ENCODE measurements at places on chromosomes 12 and 14.

GRCh38 chr12:23525450-23526072 lies 423.9 kb downstream of the SOX5 start:
- no peak for DNase-seq

DNA sequence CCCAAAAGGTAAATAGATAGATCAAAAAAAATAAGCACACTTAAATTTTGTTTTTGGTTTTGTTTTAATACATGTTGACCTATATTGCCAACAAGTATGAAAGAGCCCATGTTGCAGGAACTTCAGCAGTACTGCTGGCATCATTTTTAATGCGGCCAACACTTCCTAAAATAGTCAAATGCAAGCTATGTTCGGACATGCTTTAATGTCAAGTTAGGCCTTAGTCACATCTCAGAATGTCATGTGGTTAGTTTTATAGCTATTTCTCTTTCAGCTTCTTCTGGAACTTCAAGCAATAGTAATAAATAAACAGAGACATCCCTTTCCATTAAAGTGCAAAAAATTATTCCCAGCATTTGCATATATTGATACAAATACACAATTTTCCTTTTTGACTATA lies 153.4 kb downstream of the PIK3C2G start:
- DNase-seq = no peak

- DNase-seq = no peak
Measured at GRCh38 chr12:120292411-120292660, 633 bp upstream of the RNU4-2 start.

- no peak for DNase-seq
Measured at GRCh38 chr12:23083267-23083666, 458.3 kb downstream of the ETNK1 start.

DNA sequence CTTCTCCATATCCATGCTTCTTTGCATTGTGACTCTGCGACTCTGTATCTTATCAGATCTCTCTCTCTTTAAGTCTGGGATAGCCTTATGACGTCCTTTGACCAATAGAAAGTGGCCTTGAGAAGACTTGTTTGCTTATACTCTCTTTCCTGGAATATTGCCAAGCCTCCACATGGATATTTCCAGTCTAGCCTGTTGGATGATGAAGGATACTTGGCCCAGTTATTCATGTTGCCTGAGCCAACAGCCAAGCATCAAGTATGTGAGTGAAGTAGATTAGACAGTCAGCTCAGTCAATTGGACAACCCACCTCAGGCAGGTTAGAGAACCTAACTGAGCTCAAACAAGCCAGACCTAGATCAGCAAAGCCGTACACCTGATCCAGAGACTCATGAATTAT lies 864.2 kb upstream of the MGAT4C start:
- no peak for DNase-seq

- no peak for DNase-seq
Measured at GRCh38 chr12:24113701-24114100, 164.2 kb upstream of the SOX5 start.

DNA sequence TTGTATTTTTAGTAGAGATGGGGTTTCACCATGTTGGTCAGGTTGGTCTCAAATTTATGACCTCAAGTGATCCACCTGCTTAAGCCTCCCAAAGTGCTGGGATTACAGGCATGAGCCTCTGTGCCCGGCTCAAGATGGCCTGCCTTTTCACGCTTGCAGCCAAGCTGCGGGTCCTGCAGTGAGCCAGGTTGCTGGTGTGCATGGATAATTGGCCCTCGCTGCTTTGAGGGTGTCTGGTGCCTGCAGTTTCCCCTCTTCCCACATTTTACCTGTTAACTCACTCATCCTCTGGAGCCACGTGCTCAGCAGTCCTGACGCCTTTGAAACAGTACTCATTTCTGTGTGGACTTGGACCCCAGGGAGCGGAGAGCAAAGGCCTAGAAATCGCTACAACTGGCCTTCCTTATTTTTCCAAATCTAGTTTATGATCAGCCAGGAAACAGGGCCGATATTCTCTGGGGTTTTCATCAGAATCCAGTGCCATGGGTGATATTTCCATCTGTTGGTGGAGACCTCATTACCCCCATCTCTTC lies 42.2 kb downstream of the TPCN1 start:
- DNase-seq = no peak

DNA sequence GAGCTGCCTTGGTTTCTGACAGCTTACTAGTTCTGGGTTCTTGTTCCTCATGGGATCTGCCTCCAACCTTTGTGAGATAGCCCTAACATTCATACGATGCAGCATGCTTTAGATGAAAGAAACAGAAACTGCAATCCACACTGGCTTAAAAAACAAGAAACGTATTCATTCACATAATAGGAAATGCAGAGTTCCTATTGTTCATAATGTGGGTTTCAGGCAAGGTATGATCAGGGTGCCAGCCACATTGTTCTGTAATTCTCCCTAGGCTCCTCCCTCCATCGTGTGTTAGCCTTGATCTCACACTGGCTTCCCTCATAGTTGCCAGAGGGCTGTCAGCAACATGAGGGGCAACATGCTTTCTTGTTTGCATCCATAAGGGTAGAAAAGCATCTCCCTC lies 2.7 kb upstream of the CCDC63 start:
- no peak for DNase-seq

DNA sequence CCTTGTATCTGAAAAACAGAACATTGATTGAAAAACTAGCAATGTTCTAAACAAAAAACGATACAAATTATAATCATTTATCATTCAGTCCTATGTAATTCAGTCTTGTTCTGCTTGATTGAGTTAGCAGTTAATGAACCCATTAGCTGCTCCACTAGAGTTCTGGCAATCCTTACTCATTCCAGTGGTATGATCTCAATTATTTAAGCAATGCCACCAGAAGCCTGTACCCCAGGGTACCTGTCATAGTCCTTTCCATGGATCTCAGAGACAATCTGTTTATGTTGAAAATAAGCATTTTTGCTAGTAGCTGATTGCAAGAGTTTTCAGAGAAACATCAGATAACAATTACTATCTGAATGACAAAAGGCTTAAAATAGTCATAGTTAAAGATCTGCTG lies 115.9 kb downstream of the UNC79 start:
- no peak for DNase-seq

- no peak for DNase-seq
Measured at GRCh38 chr12:13784504-13784903, 196.9 kb downstream of the GRIN2B start.

GRCh38 chr12:46524778-46525177 lies 152.2 kb upstream of the SLC38A2 start:
- no peak for DNase-seq

DNA sequence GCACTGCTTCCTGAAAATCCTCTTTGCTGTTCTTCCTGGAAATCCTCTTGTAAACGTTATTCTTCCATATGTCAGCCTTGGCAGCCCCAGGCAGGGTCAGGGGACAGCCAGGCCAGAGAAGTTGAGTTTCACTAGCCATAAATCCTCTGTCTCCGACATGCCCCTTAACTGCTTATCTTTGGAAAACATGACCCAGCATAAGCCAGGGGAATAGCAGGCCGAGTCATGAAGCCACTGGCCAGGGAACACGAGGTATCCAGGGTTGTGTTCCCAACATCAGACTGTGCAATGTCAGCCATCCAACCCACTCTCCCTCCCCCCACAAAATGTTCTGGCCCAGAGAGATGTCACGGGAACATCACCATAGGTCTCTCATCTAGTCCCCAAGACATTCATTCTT lies 453.9 kb downstream of the MED13L start:
- no peak for DNase-seq

GRCh38 chr12:45863332-45863731 lies 127.0 kb downstream of the SCAF11 start:
- no peak for DNase-seq

- no peak for DNase-seq
Measured at GRCh38 chr12:80715713-80716249, 931 bp upstream of the MYF5 start.

GRCh38 chr12:54189198-54189539 lies 384 bp upstream of the SMUG1 start:
- DNase-seq = no peak

DNA sequence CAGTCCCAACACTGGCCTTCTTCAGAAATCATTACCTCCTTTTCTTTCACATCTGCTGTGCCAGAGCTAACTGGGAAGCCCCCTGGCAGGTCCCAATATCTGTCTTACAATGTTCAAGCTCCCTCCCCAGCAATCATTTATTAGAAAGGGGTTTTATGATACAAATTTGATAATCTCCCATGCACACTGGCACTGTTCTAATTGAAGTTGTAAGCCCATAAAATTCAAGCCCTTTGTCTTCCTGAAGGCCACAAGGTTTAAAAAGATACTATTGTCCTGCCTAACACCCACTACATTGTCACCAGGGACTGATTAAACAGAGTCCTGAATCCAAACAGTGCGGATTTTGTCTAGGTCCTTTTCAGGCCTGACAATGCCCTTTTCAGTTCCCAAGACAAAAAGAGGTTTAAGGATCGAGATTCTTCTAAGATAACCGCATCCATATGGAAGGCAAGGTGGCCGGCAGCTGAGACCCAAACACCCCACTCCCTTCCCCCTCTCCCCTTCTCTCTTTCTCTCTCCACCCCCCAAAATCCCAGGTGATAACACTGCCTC lies 3.3 kb downstream of the NKX2-8 start:
- DNase-seq = no peak

GRCh38 chr14:56417173-56417572 lies 162.4 kb upstream of the TMEM260 start:
- no peak for DNase-seq

DNA sequence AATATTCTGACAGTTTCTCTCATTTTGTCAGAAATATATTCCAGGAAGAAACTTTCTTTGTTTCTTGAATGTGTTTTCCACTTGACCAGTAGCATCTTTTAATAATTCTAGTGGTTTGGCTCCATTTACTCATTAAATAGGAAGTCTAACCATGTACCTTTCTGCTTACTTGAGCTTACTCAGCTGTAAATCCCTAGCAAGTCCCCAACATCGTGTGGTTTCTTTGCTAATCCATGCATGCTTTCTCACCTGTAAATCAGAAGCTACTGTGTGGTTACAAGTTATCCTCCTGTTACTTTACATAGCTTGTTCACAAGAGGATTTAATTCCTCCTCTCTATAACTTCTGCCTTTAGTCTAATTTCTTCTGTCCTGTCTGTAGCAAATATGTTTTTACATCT lies 227.7 kb downstream of the FSCB start:
- no peak for DNase-seq

DNA sequence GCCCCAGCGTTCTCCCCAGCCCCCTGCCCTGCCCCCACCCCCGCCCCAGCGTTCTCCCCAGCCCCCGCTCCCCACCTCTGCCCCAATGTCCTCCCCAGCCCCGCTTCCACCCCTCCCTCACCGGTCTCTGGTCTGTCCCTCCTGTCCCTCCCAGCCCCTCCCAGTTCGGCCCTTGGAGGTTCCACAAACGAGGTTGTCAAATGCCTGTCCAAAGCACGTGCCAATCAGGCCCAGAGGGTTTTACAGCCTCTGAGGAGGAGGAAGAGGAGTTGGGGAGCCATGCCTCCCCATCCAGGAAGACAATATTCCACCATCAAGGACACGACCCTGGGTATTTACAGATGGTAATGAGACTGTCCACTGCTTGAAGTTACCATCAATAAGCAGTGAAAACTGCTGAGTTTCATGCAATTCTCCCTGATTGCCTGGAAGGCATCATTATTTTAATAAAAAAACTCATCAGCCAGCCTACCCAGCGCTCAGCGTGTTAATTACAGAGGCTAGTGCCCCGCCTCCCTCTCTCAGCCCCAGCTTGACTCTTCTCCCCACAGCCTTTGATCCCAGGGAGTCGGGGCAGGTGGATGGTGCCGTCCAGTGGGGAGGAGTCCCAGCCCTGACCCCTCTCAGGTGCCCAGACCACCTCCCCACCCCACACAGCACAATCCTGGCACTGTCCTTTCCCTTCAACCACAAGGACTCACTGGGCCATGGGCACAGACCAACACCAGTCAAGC lies 30.6 kb upstream of the C14orf180 start:
- no peak for DNase-seq

DNA sequence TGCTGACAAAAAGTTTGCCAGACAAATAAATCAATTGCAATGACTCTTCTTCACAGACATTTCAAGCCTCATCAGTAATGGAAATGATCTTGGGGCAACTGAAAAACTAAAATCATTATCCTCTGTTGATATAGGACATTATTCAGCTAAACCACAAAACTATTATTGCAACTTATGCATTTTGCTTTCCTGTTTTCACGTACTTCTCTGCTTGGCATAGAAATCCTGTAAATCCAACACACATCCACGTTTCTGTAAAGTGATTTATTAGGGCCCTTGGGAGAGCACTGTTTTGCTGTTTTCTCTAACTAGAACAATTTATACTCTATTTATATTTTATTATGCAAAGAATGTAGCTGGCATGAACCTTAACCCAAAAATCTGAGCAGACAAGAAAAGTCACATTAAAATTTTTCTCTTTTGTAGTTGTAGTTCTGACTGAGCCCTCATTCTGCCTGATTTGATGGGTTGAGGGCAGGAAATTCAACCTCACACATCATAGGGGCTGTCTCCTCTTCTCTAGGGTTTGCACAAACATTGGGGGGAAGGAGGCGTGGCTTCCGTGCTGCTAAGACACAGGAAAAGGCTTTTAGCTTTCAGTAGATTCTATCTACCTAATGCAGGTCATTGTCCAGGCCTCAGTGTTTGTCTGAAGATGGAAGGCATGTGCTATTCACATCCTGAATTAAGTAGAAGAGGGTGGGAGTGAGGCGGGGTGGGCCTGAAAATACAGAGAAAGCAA lies 11.5 kb upstream of the NUP107 start:
- no peak for DNase-seq

DNA sequence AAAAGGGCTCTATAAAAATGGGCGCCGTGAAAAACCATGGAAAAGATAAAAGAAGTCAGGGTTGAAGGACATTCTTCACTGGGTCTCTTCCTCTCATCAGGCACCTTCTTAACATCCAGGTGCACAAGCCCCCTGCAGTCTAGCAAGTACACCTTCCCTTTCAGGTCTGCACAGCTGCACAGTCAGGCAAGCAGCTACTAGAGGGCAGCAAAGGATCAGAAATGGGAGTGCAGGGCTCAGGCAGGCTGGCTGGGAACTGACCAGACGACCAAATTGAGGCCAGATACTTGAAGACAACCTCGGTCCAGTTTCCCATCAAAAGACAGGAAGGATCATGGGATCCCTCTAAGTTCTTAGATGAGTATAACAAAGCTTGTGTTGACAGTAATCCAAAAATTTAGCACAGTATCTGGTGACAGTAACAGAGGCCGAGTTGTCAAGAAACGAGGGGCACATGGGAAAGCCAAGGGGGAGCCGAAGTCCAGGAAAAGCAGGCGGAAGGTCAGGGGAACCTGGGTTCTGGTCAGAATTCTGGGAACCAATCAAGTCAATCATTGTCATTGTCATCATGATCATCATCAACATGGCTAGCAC lies 10.1 kb upstream of the GRIP1 start:
- peak; percentile 28 for DNase-seq

GRCh38 chr12:12723681-12724420 lies 6.7 kb downstream of the CDKN1B start:
- DNase-seq = peak; percentile 46
